Stimulated activated CD4-positive, alpha-beta T cell treated with anti-CD3 and anti-CD28 coated beads, TNF-alpha, amount 100 ng/mL, for 24 hours (primary cell): ENCODE measurements at places on chromosomes 1 and 21.

GRCh38 chr1:175353066-175353465 lies 160.5 kb upstream of the KIAA0040 start:
- no peak for DNase-seq

DNA sequence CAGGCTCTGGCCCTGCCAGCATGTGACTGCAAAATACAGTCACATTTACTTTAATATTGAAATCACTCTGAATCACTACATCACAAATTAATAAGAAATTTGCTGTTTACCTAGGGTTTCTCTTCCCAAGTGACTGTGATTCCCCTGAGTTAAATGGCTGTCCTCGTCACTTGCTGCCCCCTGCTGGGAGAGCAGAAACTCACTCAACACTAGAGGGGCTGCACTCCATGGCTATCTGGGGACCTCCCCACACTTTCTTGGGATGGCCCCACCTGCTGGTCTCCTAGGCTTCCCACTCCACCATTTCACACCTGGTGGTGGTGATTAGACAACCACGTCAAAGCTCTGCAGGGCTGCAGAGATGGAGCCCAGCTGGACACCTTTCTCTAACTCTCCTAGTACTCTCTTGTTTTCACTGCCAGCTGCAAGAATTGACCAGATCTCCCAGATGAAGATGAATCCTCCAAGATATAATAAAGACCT lies 63.4 kb downstream of the CD2 start:
- DNase-seq = peak; percentile 54

DNA sequence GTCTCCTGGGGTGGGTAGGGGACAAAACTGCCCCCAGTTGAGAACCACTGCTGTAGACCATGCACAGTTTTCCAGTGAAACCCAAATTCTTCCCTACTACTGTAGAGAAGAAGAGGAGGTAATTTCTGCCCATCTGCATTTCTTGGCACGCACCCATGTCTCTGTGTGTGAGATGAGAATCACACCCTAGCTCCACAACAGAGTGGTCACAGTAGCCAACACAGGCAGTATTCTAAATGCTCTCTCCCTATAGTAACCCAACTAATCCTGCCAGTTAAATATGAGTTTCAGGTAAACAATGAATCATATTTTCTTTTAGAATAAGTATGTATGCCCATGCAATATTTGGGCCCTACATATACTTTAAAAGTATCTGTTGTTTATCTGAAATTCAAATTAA lies 1.2 kb upstream of the CAPN2 start:
- DNase-seq = no peak

- no peak for DNase-seq
These were observed 201.2 kb upstream of the PTGFR start for GRCh38 chr1:78289603-78290002.

DNA sequence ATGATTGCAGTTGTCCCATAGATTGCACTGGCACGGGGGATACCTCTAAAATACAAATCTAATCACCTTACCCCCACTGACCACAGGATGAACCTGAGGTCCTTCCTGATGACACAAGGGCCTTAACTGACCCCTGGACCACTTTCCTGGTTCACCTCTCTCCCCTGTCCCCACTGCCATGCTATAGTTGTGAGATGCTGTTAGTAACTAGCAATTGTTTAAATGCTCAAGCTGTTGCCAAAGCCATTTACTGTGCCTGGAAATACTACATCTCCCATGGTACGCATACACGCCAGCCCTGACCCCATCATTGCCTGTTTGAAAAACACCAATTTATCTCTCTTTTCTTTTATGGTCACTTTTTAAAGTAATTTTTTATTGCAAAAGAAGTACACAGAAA lies 29.1 kb upstream of the RGS8 start:
- DNase-seq = no peak

GRCh38 chr1:6338695-6339094 lies 54.9 kb downstream of the ACOT7 start:
- DNase-seq = no peak
